ENCODE measurements at places on chromosomes 13 and 19.

- DNase-seq: peak; percentile 96
Measured at GRCh38 chr19:55586976-55587668, 6.5 kb upstream of the ZNF579 start.

GRCh38 chr19:35717665-35718344 lies at the start of gene KMT2B:
Gene KMT2B (plus strand): TSS chr19:35718003. CDS start chr19:35718019, 16 bp downstream.
- no peak for DNase-seq

DNA sequence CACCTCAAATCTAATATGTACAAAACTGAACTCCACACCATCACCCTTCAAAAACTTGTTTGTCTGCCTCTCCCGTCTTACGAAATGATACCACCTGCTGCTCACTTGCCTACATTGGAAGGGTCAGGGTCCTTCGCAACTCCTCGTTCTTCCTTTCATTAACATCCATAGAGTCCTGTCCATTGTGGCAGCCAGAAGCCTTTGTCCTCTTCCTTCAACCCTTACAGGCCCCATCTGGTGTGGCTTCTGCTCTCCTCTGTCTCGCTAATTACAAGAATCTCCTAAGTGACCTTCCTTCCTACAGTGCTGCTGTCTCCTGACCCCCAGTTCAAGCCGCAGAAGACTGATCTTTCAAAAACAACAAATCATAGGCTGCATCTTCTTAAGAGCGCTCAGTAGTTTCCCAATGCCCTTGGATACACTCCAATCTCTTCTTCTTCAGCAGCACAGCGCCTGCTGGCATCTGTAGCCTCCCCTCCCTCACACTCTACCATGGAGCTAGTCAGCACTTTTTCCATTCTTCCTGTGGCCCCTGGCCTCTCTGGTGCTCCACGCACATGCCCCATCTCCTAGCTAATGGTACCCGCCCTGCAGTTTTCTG lies 382.7 kb downstream of the LIG4 start:
- no peak for DNase-seq

GRCh38 chr19:10555610-10555973 lies 10.2 kb downstream of the KRI1 start:
- no peak for DNase-seq

DNA sequence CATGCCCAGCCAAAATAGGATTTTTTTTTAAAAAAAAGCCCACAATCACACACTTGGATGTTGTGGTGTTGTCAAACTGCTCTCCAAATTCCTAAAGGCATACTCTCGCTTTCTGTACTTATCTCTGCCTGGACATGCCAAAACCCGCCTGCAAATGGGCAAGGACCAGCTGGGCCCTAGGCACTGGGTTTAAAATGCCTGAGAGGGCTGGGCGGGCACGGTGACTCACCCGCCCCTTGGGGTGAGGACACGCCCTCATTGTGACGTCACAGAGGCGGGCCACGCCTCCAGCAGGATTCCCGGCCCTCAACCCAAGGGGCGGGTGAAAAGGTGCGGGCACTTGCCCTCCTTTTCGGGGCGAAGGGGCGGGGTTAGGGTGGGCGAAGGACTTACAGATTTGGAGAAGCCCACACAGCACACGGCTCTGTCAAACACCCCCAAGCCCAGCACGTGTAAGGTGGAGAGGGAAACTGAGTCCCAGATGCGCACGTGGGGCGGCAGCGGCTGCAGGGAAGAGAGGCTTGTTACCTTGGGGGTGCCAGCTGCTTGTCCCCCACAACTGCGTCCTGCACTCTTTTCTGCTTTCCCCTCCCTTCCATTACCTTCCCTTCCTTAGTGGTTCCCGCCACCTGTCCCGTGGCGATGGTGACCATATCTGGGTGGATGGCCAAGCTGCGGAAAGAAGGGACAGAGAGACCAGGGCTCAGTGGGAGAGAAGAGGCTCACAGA lies 6.6 kb downstream of the EML2 start:
- peak; percentile 75 for DNase-seq

DNA sequence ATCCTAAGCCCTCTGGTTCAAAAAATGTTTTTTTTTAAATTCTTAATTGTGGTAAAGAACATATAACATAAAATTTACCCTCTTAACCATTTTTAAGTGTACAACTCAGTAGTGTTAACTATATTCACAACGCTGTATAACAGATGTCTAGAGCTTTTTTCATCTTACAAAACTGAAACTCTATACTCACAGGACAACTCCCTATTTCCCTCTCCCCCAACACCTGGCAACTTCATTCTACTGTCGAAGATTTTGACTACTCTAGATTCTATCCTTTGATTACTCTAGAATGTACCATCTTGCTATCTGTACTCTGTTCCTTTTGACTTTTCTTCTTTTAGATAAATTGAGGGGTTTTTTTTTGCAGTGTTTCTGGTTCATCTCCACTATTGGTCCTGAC lies 200.4 kb downstream of the KLF12 start:
- DNase-seq: no peak

GRCh38 chr13:35164324-35164932 lies 222.4 kb downstream of the NBEA start:
- DNase-seq: no peak

DNA sequence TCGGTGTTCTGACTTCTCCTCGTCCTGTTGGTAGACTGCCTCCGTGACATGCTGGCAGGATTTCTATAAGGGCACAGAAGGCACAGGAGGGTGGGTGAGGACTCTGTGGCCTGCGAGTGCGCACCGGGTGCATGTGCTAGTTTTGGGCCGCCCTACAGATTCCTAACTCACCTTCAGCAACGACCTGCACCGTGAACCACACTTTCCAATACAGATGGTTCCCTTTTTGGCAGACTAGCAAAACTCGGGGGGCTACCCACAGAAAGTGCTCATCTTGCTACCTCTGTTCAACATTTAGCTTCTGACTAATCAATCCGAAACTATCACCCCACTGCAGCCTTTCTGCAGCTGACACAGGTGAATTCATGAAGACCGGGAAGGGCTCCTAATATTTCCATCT lies 14.1 kb upstream of the AMER2 start:
- no peak for DNase-seq

- no peak for DNase-seq
Measured at GRCh38 chr13:28041031-28041461, 52.6 kb upstream of the URAD start.

DNA sequence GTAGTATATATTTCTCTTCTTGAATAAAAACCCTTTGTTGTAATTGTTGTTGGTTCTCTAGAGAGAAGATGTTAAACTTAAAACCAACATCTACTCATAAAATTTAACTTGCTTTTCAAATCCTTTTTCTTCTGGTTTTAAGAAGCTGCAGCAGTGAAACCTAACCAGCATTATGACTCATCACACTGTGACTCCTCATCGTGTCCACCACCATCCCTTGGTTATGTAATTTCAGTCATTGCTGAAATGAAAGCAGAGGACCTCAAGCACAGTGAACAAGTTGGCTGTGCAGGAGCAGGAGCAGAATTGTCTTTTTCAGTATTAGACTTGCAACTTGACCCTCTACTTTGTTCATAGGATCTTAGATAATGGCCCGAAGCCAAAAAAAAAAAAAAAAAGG lies 64.9 kb upstream of the HTR2A start:
- DNase-seq: no peak

DNA sequence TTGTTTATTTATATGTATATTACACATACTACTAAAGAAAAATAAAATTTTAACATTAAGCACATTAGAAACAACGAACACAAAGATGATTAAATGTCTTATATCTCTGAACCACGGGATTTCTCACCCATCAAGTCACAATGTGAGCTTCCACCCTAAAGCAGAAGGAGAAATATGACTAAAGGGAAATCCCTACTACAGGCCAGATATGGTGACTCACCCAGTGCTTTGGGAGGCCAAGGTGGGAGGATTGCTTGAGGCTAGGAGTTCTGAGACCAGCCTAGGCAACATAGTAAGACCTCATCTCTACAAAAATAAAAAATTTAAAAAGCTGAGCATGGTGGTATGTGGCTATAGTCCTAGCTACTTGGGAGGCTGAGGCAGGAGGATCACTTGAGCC lies 24.6 kb downstream of the DCT start:
- DNase-seq: no peak

- no peak for DNase-seq
Measured at GRCh38 chr19:47723581-47723940, 10.3 kb downstream of the EHD2 start.

GRCh38 chr19:56319991-56320390 lies 5.4 kb upstream of the ZSCAN5A start:
- DNase-seq: no peak

DNA sequence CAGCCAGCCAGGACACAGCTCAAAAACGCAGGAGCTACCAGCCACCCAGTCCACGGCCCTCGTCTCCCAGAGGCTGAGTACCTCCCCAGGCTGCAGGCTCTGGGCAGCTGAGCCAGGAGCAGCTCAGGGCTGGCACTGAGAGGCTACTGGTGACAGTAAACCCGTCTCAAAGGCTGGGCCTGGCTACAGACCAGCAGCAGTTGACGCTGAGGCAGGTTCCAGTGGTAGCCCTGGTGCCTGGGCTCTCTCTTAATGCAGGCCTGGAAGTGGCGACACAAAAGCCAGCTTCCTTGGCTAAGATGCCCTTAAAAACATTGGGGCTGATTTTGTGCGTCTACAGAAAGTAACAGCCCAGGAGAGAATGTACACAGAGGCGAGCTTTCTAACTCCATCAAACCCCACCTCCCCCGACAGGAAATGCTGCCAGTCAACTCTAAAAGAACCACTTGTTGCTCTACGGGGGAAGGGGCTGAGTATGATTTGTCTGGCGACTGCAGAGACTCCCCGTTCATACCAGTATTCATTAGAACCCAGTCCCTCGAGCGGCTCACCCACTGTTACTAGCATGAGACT lies 126.3 kb downstream of the STK24 start:
- no peak for DNase-seq

DNA sequence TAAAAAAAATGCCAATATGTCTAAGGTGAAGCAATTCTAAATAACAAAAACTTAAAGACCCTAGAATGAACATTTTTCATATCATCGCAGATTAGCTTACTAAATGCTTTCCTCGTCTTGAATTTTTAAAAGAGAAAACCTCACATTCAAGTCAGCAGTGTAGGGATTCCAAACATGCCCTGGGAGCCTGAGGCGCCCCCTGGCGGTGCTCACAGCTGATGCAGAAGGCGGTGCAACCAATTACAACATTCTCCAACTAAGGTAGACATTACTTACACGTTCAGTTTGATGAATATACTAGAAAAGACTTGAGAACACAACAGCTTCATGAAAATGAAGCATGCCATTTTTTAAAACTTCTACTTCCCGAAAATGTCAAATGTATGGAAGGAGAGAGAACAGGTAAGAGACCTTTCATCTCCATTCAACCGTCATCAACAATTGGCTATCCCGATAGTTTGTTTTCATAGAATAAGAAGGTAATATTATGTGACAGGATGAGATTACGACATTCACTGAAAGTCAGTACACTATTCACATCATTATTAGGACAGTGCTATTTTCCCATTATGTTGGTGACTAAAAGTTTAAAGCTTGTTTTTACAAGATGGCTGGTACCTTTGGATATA lies 304.4 kb downstream of the DCLK1 start:
- DNase-seq: no peak

GRCh38 chr19:14530005-14530348 lies 583 bp downstream of the TECR start:
- DNase-seq: no peak

GRCh38 chr13:106010836-106011235 lies 524.6 kb downstream of the EFNB2 start:
- no peak for DNase-seq

GRCh38 chr13:73168953-73169401 lies 110.2 kb downstream of the KLF5 start:
- DNase-seq: no peak

DNA sequence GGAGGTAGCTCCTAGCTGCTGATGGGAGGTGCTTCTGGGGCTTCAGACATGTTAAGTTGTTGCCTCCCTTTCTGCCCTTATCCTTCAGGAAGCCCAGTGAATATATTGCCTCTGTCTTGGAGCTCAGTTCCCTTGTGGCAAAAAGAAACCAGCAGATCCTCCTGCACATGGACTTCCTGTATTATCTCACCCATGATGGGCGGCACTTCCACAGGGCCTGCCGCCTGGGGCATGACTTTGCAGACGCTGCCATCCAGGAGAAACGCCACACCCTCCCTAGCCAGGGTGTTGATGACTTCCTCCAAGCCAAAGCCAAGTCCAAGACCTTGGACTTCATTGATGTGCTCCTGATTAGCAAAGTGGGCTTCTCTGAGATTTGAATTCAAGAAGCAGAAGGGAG lies 6.0 kb upstream of the CYP4F12 start:
- no peak for DNase-seq

- no peak for DNase-seq
Measured at GRCh38 chr13:22937241-22937640, 243.5 kb upstream of the SGCG start.

- DNase-seq: peak; percentile 35
Measured at GRCh38 chr19:46076951-46077814, 36.4 kb upstream of the IGFL4 start.

DNA sequence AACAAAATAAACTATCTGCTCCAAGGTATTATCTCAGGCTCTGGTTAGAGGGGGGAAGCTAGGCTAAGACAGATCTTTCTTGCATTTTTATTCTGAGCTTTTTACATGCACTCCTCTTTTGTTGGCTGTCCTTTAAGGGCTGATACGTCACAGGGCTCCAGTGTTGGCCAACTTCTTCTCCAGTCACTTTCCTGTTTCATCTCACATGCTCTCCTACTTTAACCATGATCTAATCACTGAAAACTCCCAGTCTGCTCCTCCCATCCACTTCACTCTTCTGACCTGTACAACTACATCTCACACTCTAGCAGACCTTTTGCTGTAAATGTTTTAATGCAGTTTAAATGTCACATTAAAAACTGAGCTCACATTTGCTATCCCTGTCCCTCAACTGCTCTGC lies 510.0 kb upstream of the KLF12 start:
- no peak for DNase-seq

DNA sequence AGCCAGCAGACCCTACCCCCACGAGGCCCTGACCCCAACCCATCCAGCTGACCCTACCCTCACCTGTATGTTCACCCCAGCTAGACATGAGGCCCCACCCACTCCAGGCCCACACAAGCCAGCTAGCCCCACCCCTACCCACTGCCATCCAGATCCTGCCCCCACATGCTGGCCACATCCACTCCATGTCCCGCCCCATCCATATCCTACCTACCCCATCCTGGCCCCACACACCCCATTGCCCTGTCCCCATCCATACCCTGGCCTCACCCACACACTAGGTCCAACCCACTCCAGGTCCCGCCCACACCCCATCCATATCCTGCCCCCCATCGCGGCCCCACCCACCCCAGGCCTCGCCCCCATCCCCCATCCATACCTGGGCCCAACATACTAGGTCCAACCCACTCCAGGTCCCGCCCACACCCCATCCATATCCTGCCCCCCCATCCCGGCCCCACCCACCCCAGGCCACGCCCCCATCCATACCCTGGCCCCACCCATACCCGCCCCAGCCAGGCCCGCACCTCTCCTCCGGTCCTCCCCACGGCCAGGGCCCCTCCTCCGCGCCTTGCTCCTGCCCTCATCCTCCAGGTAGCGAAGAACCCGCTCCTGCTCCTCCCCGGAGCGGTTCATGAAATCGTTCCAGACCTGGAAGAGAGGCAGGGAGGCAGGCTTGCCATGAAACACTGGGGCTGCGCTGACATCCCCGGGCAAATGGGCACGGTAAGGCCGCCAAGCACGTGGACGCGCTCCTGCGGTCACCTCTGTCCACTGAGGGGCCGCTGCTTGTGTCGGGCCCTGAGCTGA lies 7.2 kb downstream of the RNU6-9 start:
- DNase-seq: no peak

Data from activated T-cell treated with anti-CD3 and anti-CD28 coated beads, Interleukin-2, amount 50 U/mL, for 24 hours (primary cell).